Peyer's patch (tissue), 4 donors: ENCODE measurements at places on chromosomes 13 and 19. TPM values are rescaled to one million over a fixed set of nuclear protein-coding genes. Genes with fewer than 3 reads are reported as not detected.

DNA sequence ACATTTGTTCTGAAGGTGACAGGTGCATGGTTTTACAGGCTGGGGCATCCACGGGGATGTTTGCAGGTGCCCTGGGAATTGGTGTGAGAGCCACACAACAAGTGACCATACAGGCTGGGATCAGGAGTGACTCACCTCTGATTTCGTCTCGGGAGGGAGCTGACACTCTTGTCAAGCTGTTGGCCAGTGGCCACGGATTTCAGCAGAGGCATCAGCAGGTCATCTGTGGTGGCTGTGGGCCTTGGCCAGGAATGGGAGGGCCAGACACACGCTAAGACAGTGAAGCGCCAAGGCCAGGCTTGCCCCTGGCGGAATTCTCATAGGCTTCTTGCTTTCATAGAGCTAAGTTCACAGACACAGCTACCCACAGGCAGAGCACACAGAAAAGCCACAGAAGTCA is 108.6 kb downstream of the HSPH1 start:
- no peak for DNase-seq

GRCh38 chr13:110136660-110137585 is 170.0 kb downstream of the COL4A1 start:
- no peak for DNase-seq

GRCh38 chr13:31310786-31311185 is 111.0 kb downstream of the B3GLCT start:
- DNase-seq: no peak

GRCh38 chr13:47142105-47142504 is 245.3 kb upstream of the HTR2A start:
- no peak for DNase-seq

DNA sequence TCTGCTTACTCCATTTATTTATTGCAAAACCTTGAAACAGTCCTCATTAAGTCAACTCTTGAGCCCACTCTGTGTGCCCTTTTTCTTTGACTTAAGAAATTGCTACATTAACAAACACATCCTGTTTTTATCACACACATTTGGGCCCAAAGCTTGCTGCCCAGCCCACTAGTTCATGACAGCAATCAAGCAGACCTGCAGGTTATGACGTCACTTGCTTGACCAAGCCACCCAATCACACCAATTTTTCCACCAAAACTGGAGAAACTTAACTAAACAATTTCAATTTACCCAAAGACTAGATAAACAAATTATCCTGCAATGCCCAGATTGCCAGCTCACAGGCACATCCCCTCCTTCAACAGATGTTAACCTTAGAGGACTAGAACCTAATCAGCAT is 120.7 kb downstream of the ZNF429 start:
- DNase-seq: no peak

GRCh38 chr13:58597552-58597951 is 966.0 kb downstream of the PCDH17 start:
- no peak for DNase-seq

DNA sequence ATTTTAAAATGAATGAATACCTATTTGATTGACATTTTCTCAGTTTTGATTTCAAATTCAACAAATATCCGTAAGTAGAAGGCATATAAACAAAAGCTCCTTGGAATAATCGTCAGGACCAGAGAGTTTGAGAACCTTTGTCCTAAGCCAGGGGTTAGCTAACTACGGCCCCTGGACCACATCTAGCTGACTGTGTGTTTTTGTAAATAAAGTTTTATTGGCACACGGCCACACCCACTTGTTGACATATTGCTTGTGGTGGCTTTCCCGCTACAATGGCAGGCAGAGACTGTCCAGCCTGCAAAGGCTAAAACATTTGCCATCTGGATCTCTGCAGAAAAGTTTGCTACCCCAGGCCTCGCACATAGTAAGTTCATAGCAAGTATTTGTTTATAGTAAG is 83.4 kb downstream of the GNG7 start:
- DNase-seq: no peak

Gene TUBB4A
- total RNA-seq: not detected

Gene C5AR1
- total RNA-seq: 0.70 TPM

Gene HIPK4
- not detected for total RNA-seq

Gene ACTMAP
- 7.4 TPM for total RNA-seq

Gene RNASEH2A
- total RNA-seq: 8.8 TPM

DNA sequence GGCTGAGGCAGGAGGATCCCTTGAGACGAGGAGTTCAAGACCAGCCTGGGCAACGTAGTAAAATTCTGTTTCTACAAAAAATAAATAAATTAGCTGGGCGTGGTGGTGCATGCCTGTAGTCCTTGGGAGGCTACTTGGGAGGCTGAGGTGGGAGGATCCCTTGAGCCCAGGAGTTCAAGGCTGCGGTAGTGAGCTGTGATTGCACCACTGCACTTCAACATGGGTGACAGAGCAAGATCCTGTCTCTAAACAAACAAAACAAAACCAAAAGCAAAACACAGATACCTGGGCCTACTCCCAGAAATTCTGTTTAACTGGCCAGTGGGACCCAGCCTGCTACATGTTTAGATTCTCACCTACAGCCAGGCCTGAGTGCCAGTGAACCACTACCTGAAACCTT is 74.6 kb upstream of the MEDAG start:
- no peak for DNase-seq

GRCh38 chr13:74715718-74716117 is 581.5 kb upstream of the KLF12 start:
- DNase-seq: no peak

- no peak for DNase-seq
Measured at GRCh38 chr19:1101337-1101698, 2.5 kb upstream of the GPX4 start.

DNA sequence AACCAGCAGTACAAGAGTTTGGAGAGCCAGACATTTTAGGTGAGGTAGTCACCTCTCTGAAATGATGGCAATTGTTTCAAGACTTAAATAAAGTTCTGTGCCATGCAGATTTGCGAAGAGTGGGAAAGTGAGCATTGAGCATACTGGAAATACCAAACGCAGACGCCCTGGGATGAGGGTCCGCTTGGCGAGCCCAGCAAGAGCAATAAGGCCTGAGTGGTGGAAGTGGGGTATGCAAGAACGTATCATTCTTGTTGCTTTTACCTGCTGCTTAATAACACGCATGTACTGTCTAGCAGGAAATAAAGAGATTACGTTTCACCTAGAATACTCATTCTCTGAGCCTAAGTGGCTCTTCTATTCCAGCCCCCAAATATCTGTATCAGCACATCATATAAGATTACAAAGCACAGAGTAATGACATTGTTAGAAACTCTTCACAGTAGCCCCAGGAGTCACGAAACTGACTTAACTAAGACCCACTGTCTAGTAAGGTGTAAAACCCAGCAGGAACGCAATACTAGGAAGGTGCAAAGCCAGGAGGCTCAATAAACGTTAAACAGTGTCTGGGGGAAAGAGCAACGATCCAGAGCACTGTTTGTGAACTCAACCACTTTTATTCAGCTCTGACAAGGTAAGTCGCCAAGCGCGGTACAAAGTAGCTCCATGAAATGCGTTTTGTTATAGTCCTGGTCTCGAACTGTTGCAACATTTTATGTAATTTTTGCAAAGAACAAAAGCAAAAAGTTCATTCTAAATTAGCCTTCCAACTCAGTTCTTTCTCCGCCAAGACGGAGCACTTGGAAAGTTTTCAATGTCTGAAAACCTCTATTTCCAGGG is 1.2 kb downstream of the RCBTB2 start:
- DNase-seq: no peak

GRCh38 chr19:5623397-5624017 is 624 bp downstream of the SAFB start:
- DNase-seq: no peak

Gene SHISA7
- total RNA-seq: not detected

Gene PSG7
- not detected for total RNA-seq

- DNase-seq: no peak
Measured at GRCh38 chr13:31790992-31791391, 51.7 kb downstream of the RXFP2 start.

- peak; percentile 45 for DNase-seq
Measured at GRCh38 chr19:35345671-35346111, 2.0 kb upstream of the FFAR1 start.

Gene HIF3A
- 67.8 TPM for total RNA-seq

DNA sequence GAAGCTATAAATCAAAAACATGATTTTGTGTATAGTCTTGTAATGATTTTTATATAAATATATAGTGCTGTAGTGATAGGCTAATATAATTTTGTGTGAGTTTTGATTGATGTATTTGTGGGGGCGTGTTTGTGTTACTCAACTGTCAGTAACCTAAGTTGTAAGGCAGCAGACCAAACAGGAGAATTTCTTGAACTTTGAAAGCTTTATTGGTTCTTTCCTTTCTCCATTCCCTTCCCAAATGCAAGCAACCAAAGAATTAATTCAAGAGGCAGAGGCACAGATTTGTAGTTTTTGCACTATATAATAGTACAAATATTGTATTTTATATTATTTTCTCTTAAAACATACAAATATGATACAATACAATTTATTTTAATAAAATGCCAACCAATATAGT is 109.6 kb downstream of the FLT1 start:
- no peak for DNase-seq

DNA sequence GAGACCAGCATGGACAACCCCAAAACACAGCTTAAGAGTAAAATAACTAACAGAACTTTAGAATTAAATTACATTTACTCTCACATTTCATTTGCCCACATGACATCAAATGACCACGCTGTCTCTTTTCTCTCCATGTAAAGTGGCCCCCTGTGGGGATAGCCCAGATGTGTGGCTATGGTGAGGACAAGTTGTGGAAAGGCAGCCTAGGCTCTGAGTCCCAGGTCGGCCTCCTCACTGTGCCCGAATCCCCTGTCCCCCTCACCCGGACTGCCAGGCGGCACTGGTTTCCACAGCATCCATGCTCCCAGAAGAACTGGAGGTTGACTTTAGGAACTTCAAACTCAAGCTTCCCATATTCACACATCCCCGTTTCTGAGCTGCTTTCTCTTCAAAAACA is 111.8 kb upstream of the UQCRFS1 start:
- DNase-seq: no peak

Gene ZNF223
- 5.8 TPM for total RNA-seq

- no peak for DNase-seq
Measured at GRCh38 chr13:106284358-106284757, 251.1 kb downstream of the EFNB2 start.

Gene KLK8
- total RNA-seq: not detected

Gene NLRP4
- total RNA-seq: not detected

DNA sequence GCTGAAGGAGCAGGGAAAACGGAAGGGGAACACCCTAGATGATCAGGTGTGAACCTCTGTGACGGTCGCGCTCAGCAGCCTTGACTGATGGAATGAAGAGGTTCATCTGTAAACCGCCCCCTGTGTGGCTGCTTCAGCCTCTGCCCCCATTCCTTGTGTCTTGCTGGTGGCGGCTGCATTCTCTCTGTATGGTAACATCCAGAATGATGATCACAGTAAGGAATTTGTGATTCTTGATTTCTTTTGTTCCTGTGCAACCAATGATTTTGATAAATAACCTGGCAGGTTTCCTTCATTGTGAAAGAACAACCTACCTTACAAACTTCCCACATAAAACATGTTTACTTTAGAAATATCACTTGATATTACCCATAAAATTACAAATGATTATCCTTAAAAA is 118.7 kb upstream of the MCF2L start:
- DNase-seq: no peak

GRCh38 chr19:49631014-49631588 is 8.8 kb downstream of the RRAS start:
- DNase-seq: no peak

GRCh38 chr19:44499559-44499958 is 763 bp downstream of the ZNF180 start:
- no peak for DNase-seq

Gene ZNF333
- total RNA-seq: 13.2 TPM

- no peak for DNase-seq
Measured at GRCh38 chr19:41923045-41923788, 5.0 kb downstream of the ERFL start.

DNA sequence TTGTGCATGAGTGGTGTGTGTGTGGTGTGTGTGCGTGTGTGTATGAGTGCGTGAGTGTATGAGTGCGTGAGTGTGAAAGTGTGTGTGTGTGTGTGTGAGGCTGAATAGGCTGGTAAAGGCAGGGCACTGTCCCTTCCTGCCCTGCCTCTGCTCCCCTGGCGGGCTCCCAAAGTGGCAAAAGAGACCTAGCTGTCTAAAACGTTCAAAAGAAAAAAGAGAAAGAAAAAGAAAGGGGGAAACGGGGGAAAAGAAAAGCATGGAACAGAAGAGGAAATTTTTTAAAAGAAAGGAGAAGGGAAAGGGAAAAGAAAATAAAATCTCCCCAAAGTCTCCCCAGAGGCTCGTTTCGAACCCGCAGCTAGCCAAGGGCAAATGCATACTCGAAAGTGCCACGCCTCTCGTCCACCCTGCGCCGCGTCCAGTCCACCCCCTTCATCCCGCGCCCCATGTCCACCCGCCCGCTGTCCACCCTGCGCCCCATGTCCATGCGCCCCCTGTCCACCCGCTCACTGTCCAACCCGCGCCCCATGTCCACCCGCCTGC is 37.0 kb upstream of the FLT1 start:
- DNase-seq: peak; percentile 56

- no peak for DNase-seq
Measured at GRCh38 chr19:15038294-15038693, 11.0 kb upstream of the CASP14 start.

DNA sequence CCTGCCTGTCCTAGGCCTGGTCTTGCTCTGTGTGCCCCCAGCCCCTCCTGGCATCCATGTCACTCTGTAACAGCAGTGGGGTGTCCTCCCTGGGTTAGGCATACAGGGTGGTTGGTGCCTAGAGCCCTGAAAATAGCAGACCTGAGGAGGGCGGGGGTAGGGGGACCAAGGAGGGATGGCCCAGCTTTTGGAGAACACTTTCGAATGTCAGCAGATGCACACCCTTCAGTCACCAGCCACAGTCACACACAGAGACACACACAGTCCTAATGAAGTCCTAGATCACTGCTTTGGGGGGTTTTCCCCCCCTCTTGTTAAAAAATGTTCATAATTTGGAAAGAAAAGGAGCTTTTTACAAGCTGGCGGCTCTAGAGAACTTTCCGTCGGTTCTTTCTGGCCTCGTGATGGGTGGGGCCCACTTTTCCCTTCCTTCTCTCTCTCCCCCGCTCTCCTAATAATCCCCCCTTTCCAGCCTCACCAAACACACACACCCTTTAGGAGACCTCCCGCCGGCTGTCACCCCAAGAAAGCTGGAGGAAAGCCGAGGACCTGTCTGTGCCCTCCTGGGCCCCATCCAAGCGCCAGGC is 47.9 kb downstream of the LYL1 start:
- no peak for DNase-seq

Gene PEG3
- total RNA-seq: 0.53 TPM

DNA sequence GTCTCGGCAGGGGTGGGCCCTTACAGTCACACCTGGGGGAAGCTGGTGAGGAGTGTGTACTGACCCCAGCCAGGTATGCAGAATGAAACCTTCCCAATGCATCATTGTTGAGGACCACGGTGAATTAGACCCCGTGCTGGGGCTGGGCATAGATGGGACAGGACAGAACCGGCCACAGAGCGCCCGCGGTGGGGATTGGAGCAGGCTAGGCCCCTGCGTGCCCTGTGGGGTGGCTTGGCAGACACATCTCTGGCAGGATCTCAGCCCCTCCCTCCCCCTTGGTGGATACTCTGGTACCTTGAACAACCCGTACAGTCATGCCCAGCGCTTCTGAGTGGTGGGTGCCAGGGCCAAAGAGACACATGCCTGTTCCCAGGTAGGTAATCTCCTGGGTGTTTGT is 200.6 kb downstream of the TEX29 start:
- DNase-seq: no peak

Gene HPN
- total RNA-seq: 1.4 TPM
